ENCODE measurements at places on chromosomes 1 and 21. TPM values are rescaled to one million over a fixed set of nuclear protein-coding genes. Genes with fewer than 3 reads are reported as not detected.

Gene HCRTR1
- 4.6 TPM for total RNA-seq

Gene GLIS1
- not detected for total RNA-seq

Gene SAMD13
- 1.5 TPM for total RNA-seq

Gene KCNT2
- total RNA-seq, result 0.17 TPM

Gene UBXN10
- total RNA-seq, result not detected

Gene TMEM81
- total RNA-seq, result 1.2 TPM

Gene RCAN3
- total RNA-seq, result 4.2 TPM

Gene ODF2L
- 63.6 TPM for total RNA-seq

Gene RNF186
- total RNA-seq, result not detected

Gene TLCD4
- total RNA-seq, result 0.34 TPM

Gene OR2L13
- total RNA-seq, result not detected

Gene CRYBG2
- not detected for total RNA-seq

Gene AKIRIN1
- 52.0 TPM for total RNA-seq

Gene MT1HL1
- not detected for total RNA-seq

Gene CHI3L1
- not detected for total RNA-seq

Gene CORT
- total RNA-seq, result 0.37 TPM

Gene UBASH3A
- total RNA-seq, result not detected

Gene KRTAP8-1
- total RNA-seq, result not detected

Gene GPR37L1
- total RNA-seq, result under 0.01 TPM

Gene OR2W3
- total RNA-seq, result not detected

Gene CELA3A
- total RNA-seq, result not detected

Gene DENND2C
- 2.9 TPM for total RNA-seq

Data from dermis blood vessel endothelial cell (primary cell).